Activated T-cell treated with anti-CD3 and anti-CD28 coated beads, Interleukin-2, amount 50 U/mL, for 72 hours (primary cell): ENCODE measurements at places on chromosomes 11 and 22. TPM values are rescaled to one million over a fixed set of nuclear protein-coding genes. Genes with fewer than 3 reads are reported as not detected.

Gene BAIAP2L2
- total RNA-seq: 1.3 TPM

- no peak for DNase-seq
Observed at GRCh38 chr11:134486704-134487103, 74.7 kb upstream of the B3GAT1 start.

Gene MMP26
- not detected for total RNA-seq

DNA sequence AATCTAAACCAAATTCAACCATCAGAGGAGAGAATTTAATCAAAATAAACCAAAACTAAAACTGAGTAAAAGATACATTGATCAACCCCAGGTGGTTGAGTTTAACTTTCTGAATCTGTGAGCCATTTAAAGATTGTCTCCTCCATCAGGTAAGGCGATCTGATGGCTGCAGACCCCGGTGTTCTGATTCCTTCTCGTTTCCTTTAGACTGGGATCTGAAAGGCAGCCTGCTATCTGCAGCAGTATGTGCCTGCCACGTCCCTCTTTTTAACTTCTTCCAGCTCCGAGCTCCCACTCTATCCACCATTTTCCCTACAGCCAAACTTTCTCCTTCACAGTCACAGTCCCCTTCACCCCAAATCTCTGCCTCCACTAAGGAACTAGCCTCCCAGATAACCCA is 66.1 kb upstream of the ARHGAP32 start:
- no peak for DNase-seq

DNA sequence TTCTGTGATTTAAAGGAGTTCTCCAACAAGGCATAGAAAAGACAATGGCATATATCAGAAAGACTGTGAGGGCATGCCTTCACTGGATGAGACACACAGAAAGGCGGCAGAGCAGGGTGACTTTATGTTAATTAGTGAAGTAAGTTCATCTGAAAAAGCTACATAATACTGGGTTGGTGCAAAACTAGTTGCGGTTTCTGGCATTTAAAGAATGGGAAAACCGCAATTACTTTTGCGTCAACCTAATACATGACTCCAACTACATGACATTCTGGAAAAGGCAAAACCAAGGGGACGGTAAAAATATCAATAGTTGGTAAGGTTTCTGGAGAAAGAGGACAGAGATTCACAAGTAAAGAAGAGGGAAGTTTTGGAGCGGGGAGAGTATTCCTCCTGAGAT is 5.1 kb downstream of the RFPL1 start:
- DNase-seq: no peak

DNA sequence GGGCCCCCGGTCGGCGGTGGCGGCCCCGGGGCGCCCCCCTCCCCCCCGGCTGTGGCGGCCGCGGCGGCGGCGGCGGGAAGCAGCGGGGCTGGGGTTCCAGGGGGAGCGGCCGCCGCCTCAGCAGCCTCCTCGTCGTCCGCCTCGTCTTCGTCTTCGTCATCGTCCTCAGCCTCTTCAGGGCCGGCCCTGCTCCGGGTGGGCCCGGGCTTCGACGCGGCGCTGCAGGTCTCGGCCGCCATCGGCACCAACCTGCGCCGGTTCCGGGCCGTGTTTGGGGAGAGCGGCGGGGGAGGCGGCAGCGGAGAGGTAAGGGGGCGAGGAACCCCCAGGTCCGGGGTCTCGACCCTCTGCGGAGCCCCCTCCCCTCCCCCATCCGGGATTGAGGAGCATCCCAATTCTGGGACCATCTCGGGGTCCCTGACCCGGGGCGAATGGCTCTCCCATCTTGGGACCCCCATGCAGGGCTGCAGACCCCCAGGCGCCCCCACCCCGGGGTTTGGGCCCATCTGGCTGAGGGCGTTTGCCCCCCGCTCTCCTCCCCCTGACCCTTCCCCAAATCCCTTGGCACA is 431 bp downstream of the KMT2A start:
- peak; percentile 67 for DNase-seq

Gene INSC
- total RNA-seq: 3.1 TPM

- no peak for DNase-seq
Observed at GRCh38 chr11:119756169-119756865, 27.3 kb upstream of the NECTIN1 start.

DNA sequence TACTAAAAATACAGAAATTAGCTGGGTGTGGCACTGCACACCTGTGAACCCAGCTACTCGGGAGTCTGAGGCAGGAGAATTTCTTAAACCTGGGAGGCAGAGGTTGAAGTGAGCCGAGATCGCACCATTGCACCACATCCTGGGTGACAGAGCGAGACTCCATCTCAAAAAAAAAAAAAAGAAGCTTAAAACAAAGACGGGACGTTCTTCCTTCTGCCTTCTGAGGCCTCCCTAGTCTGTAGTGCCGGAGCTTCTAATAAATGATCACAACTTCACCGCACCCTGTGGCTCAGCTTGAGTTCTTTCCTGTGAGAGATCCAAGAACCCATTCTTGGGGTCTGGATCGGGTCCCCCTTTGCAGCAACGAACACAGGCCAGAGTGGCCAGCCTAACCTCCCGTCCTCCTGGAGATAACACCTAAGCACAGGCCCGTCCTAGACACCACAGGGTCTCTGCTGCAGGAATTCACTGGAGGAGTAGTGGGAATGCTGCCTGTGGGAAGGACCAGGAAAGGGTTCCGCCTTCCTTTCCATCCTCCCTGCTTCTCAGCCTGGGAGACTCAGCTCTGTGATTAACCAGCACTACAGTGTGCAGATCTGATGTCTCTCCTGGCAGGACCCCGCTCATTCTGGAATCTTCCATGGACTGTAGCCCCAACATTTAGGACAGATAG is 2.2 kb upstream of the APOBEC3H start:
- no peak for DNase-seq

Gene CHADL
- total RNA-seq: 1.4 TPM

DNA sequence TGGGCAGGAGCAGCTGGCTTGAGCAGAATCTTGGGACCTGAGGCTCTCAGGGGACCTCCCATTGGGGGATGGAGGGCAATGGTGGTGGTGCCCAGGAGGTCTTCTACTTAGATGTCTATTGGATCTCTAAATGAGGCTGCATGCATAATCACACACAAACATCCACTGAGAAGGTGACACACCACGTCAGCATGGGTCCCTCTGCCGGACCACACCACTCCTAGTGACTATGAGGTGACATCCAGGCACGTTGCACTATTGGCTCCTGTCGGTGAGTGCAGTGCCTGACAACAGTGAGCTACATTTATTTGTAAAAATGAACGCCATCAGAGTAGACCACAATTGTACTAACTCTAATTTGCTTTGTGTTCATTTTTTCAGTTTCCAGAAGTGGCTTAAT is 2.3 kb upstream of the APOA4 start:
- no peak for DNase-seq

Gene DEPDC7
- 1.2 TPM for total RNA-seq

- no peak for DNase-seq
Observed at GRCh38 chr11:31926106-31926505, 115.0 kb upstream of the PAX6 start.

GRCh38 chr11:71423181-71423790 is 24.9 kb downstream of the DHCR7 start:
- no peak for DNase-seq

DNA sequence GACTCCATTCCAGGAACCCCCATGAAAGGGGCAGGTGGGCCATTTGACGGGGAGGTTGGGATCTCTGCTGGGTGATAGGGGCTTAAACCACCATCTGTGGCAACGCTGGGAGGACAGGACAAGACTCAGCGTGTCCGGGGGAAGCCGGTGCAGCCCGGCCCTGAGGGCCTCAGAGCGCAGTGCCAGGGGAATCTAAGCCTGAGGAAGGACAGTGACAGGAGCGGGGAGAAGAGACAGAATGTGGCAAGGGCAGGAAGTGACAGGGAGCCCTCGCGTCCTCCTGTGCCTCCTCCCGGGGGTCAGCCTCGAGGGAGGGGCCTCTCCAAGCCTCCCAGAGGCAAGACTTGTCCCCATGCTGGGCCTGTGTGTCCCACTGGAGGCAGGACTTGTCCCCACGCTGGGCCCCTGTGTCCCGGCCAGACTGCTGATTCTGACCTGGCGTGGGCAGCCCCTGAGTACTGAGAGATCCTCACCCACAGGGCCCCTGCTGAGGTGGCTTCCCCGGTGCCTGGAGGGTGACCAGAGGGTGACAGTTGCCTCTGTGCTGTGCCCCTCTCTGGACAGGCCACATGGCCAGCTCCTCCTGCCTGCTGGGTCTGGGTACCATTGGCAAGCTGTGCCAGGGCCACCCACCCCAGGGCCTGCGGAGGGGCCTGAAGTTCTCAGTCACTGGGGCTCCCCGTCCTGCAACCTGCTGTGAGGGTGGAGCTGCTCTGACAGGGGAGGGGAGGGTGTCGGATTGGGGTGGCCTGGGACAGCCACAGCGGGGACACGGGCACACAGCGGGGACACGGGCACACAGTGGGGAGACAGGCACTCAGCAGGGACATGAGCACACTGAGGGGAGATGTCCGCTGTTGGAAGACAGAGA is 676.2 kb downstream of the BRD1 start:
- no peak for DNase-seq

- DNase-seq: no peak
Observed at GRCh38 chr11:71420455-71421241, 27.5 kb downstream of the DHCR7 start.

DNA sequence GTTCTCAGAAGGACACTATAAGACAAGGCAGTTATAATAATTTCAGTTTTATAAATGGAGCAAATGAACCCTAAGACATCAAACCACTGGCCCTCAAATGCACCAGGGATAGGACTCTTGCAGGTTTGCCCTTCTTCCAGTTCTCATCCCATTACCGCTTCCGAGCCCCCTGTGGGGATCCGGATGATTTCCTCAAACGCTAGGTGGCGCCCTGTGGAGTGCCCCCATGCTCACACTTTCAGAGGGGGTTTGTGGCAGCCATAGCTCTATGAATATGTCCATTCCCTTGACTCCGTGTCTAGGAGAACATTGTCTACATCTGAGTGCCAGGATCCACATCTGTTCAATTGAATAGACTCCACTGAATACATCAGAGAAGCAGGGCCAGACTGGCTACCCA is 816.3 kb downstream of the NTM start:
- no peak for DNase-seq

- DNase-seq: no peak
Observed at GRCh38 chr11:44563711-44564110, 1.8 kb upstream of the CD82 start.

DNA sequence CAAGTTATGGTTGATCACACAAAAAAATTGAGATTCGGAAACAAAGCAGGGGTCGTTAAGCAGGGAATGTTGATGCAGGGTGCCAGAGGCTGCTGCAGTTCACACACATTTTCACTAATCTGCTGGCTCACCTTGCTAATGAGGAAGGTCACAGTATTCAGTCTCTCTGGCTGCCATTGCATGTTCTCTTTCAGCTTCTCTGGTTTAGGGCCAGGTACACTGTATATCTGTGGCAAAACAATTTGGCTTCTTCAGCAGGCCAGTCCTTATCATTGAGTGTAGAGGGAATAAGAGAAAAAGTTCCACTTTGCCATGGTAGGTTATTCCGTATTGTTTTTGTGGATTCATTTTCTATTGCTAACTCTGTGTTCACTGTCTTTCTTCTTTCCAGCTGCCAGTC is 283.7 kb upstream of the ANO3 start:
- DNase-seq: no peak

DNA sequence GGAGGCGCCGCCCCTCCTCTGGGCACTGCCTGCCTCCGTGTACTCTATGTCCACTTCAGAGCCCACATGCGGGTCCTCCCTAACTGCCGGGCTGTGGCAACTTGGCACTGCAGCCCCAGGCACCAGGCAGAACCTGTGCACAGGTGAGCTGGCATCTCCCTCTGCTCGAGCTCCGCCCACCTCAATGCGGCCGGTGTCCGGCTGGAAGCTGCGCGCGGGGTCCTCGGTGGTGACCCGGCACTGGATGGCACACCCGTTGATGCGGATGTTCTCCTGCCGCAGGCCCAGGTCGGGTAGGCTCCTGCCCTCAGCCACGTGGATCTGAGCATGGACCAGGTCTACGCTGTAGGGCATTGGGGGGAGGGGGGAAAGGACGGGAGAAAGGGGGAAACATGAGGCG is 9.1 kb downstream of the LRFN4 start:
- DNase-seq: no peak

Gene NOX4
- not detected for total RNA-seq

DNA sequence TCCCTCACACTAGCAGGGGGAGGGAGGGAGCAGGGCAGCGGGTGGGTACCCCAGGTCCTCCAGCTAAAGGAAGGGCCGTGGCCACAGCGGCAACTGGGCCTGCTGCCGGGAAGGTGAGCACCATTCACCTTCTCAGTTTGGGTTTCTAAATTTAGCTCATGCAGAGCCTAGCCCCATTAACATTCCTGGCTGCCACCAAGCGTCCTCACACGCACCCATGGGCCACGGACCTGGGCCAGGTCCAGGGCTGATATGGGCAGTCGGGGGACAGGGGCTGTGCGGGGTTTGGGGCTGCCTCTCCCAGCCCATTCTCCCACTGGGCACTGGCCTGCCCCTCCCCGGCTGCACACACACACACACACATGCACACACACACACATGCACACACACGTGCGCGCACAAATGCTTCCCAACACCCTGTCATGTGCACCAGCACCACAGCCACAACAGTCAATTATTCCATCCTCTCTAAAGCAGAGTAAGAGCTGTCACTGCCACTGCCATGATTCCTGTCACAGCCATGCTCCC is 28.7 kb downstream of the SYT7 start:
- no peak for DNase-seq

Gene RIMBP3C
- total RNA-seq: 0.19 TPM

GRCh38 chr11:95341221-95341620 is 110.2 kb upstream of the SESN3 start:
- no peak for DNase-seq

GRCh38 chr22:48405741-48406140 is 1421.9 kb downstream of the BRD1 start:
- no peak for DNase-seq

- no peak for DNase-seq
Observed at GRCh38 chr11:7303146-7303545, 51.4 kb downstream of the SYT9 start.

DNA sequence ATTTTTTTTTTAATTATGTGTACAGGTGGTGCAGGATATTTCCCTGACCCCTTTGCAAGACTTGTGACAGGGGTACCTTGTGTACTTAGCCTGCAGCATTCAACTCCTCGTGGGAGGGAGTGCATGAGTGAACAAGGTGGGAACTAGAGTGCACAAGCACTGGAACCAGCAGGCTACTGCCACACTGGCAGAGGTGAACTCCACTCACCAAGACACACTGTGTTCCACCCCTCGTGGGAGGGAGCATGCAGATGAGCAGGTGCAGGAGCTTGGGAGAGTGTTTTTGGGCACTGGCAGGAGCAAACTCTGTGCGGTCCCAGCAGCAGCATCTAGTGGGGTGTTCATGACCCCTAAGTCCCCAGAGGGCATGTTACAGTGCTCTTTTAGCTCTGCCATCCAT is 282.7 kb upstream of the PLET1 start:
- no peak for DNase-seq
